ENCODE measurements at places on chromosomes 1 and 21.

- no peak for DNase-seq
Observed at GRCh38 chr1:19804831-19805251, 5.1 kb upstream of the TMCO4 start.

- DNase-seq: no peak
Observed at GRCh38 chr1:159826441-159827101, at the start of gene SLAMF8. Gene SLAMF8, plus strand, starts transcription at chr1:159826873. Its CDS starts 26 bp downstream, at chr1:159826899.

GRCh38 chr1:32345289-32345827 is 9.3 kb upstream of the MARCKSL1 start:
- no peak for DNase-seq

DNA sequence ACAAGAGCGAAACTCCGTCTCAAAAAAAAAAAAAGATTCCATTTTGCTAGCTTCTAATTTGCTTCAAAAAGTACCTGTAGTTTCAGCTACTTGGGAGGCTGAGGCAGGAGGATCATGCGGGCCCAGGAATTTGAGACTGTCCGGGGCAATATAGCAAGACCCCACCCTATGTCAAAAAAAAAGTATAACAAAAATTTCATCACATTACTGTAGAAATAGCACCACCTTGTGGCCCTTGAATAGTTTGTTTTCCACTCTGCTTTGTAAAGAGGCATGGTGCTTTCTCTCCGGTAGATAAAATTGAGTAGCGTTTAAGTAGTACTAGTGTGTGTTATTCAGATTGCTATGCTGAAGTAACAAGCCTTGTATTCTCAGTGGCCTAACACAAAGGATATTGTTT is 18.2 kb upstream of the MSTO1 start:
- peak; percentile 42 for DNase-seq

DNA sequence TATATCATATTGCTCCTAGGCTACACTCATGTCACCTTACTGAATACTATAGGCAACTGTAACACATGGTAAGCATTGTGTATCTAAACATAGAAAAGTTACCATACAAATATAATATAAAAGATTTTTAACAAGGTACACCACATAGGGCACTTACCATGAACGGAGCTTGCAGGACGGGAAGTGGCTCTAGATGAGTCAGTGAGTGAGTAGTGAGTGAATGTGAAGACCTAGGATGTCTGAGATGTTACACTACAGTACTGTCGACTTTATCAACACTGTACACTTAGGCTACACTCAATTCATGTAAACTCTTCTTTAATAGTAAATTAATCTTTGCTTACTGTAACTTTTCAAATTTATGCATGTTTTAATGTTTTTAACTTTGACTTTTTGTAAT is 81.0 kb upstream of the PLD5 start:
- no peak for DNase-seq

DNA sequence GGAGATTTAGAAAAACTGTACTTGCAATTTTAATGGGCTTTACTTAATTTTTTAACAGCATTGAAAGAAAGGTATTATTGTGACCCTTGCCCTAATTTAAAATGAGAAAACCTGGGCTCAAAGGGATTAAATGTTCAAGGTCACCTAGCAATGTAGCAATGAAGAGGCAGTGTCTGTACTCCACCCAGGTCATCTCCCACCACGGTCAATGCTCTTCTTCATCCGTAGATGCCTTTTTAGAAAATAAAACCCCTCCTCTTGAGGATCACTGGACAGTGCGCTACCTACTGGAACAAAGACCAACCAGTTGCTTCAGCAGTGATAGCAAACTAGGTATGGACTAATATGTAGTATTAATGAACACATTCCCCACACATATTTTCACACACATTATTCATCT is 29.8 kb upstream of the HAO2 start:
- DNase-seq: no peak

DNA sequence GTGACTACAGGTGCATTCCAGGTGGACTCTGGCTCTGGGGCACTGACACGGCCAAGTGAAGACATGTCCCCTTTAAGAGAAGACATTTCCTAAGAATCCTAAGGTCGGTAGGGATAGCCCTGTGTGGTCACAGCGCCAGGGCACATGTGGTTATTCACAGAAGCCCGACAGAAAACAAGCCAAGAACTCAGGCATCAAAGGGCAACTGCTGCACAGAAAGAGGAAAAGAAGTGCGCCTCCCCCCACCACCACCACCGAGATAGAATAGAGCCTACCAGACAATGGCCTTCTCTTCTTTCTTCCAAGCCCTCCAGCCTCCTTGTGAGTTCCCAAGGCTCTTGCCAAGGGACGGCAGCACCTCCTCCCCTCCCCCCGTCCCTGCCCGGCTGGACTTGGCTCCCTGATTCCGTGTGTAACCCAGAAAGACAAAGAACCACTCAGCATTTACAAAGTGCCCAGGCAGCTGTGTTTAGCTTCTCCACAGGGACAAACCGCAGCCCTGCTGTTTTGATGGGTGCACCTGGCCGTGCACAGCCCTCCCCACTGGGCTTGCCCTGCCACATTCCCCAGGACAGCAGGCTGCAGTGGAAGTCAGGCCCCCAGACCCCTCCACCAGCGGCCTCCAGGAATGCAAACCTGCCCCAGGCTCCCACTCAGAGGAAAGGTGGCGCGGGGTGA is 30.2 kb downstream of the TMPRSS2 start:
- DNase-seq: no peak

GRCh38 chr1:234848972-234849649 is 239.1 kb upstream of the IRF2BP2 start:
- no peak for DNase-seq

DNA sequence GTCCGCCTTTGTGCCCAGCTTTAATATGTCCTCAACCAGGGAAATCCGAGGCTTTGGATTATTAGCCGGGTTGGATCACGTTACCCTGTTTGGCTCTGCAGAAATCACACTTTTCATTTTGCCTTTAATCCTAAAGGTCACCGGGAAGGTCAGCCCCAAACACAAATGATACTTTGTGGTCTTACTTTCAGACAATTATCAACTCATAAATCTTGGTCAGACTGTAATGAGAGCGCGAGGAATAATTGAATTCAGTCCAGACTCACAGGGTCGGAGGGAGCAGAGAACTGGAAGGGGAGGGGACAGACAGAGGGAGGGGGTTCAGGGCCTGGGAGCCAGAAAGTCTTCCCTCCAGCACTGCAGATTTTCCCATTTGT is 91.7 kb upstream of the NFIA start:
- DNase-seq: peak; percentile 69

DNA sequence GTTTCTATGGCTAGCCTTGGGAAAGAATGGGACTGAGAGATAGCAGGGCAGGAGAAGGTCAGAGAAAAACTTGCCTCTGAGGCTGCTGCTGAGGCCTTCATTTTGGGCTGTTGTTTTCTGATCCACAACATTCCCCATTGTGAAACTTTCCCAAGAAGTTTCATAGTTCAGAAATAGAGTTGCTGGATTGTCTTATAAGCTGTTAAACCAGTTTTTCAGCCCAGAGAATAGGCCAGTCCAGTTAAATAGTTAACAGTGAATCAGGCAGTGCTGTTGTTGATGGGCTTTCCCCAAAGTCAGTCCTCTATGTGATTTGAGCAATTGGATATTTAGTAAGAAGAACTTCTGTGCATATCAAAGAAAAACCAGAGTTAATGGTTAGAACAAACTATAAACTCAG is 77.0 kb downstream of the C21orf91 start:
- DNase-seq: no peak

DNA sequence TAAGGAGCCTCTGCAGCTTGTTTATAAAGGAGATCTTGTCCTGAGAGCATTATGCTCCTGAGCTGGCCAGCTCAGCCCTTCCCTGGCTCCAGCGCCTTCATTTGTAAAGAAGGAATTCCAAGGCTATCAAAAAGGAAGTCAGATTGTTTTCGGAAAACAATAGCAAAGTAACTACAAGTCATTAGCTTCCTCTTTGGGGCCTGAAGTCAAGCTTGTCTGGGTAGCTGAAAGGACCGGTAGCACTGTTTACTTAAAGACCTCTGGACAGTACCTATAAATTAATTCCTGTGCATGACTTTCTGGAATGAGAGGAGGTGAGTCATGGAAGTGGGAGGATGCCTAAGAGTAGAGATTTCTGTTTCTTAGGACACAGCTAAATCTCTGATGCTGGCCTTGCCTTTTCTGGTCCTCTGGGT is 20.7 kb upstream of the GJA5 start:
- no peak for DNase-seq

- DNase-seq: no peak
Observed at GRCh38 chr1:29784276-29785136, 548.2 kb downstream of the PTPRU start.

DNA sequence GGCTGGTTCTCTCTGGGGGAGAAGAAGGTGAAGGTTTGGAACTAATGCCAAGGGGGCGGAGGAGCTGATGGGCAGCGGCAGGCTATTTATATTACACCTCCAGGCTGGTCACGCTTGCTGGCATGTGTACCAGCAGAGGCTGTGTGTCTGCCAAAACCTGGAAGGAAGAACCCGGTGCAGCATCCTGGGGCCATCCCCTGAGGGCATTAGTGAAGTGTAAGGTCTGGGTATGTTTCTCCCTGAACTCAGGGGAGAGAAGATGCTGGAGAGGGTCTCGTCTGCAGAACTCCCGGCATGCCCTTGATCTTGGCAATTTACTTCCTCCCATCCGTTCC is 5.3 kb downstream of the DISP3 start:
- DNase-seq: no peak

DNA sequence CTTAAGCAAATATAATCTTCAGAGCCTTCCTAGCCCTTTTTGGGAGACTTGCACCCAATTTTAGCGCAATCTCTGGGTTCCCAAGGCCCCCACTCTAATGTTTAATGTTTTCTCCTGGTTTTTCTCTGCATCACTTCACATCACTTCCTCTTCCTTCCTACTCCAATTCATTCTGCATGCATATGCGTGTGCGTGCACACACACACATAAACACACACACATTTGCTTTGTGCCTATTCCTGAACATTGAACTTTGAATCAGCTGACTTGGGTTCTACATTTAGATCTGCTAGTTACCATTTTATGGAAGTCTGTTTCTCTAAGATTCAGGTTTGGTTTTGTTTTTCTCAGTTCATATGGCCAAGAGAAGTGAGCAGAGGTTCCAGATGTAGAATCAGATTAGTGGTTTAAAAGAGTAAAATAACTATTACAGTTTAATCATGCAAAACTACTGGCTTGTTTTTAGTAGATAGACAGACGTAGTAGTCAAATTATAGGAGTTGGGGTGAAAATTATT is 7.4 kb upstream of the EDEM3 start:
- DNase-seq: no peak

- no peak for DNase-seq
Observed at GRCh38 chr1:246760422-246761347, 36.5 kb downstream of the SCCPDH start.

- no peak for DNase-seq
Observed at GRCh38 chr21:32977216-32977615, 48.5 kb upstream of the OLIG2 start.

- peak; percentile 40 for DNase-seq
Observed at GRCh38 chr1:173255214-173255813, 48.2 kb upstream of the TNFSF4 start.

- DNase-seq: no peak
Observed at GRCh38 chr1:246532519-246532918, 25.4 kb upstream of the SMYD3 start.

DNA sequence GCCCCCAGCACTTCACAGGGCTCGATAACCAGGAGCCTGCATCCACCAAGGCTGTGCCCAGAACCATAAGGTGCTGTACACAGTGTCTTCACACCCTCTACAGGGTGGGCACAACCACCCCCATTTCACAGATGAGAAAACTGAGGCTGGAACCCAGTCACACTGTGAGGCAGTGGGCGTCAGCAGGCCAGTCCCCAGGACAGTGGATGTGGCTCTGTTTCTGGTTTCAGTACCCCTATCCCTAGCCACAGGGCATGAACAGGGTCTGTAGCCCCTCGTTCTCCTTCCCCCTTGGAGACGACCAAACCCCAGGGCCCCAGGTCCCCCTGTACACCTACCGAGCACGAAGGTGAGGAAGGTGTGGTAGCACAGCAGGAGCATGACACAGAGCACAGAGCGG is 27.6 kb downstream of the TTC39A start:
- DNase-seq: no peak

- DNase-seq: no peak
Observed at GRCh38 chr1:3102641-3103040, 33.6 kb downstream of the PRDM16 start.

DNA sequence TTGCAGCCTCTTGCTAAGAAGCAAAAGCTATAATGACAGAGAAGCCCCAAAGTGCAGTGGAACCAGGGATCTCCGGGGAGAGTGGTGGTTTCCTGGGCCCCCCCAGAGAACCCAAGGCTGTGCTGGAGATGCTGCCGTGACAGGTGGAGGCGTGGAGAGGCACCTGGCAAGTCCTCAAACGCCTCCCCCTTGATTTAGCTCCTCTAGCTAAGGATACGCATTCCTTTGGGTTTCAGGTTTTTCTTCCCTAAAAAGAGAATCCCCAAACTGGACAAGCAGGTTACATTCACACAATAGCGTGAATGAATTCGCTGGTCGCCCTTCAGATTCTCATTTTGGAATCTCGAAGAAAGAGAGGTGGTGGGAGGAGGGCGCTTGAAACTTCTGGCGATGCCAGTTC is 853 bp upstream of the ATP1A1 start:
- no peak for DNase-seq

- DNase-seq: no peak
Observed at GRCh38 chr1:14791654-14792053, 193.2 kb downstream of the KAZN start.

DNA sequence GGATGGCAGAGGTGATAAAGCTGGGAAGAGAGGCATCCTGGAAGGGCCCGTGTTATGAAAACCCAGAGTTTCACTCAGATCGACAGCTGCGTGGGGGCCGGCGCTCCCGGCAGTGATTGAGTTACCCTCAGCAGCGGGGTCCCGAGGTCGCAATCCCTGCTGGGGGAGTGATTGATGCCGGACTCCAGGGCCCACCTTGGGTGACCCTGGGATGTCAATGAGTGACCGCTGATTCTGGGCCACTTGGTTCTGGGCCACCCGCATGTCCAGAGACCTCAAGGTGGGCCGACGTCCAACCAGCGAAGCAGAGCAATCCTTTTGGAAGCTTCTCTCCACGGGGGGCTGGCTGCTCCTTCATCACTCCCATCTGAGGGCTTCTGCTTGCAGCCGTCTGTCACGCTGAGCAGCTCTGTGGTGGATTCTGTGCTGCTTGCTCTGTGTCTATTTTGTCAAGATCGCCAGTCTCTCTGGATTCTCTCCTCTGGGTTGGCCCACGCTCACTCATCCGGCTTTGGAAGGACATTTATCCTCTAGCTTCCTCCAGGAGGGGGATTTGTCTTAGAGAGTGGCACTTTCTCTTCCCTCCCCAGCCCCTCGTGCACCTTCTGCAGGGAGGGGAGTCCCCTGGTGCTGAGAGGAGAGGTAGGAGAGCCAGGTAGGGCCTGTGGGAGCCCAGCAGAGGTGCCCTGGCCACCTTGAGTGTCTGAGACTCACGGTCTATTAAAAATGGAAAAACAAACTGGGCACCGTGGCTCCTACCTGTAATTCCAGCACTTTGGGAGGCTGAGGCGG is 110.9 kb upstream of the C1orf174 start:
- no peak for DNase-seq

DNA sequence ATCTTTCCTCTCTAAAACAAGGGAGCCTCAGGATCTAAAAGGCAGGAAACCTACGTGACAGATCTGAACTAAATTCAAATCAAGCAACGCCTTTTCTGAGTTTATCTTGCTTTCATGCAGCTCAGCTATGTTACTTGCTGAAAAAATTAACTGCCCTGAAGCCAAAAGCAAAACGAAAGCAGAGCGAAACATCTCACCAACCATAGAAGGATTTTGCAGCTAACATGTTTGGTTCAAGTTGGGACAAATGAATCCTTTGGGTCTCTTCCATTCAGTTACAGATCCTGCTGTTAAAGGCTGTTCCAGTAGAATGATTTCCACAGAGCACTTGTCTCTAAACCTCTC is 482 bp downstream of the SLC2A5 start:
- peak; percentile 28 for DNase-seq

Measured in HAP-1 (cell line).